ENCODE measurements at places on chromosomes 1 and 21.

DNA sequence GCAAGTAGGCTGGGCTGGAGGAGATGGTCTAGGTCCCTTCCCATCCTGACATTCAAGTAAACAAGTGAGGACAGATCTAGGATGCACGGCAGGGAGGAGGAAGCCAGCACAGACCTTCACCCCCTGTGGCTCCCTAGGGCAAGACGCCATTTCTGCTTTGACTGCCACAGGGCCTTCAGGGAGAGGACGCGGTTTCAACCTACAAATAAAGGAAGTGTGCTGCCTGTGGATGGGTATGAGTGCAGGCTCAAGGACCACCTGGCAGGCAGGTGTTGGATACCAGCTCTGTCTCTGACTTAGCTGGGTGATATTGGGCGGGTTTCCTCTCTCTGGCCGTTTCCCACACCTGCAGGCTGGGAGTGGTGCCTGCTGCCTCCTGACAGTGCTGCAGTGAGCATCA is 16.2 kb downstream of the SLC2A1 start:
- H3K27ac ChIP-seq = no peak overlapping the region
- no peaks in the 10 kb centered on the region for H3K27me3 ChIP-seq
- H3K4me3 ChIP-seq = no peak overlapping the region
- no peak for DNase-seq
- H3K36me3 ChIP-seq = peaks cover 94% of the 10 kb centered on the region

DNA sequence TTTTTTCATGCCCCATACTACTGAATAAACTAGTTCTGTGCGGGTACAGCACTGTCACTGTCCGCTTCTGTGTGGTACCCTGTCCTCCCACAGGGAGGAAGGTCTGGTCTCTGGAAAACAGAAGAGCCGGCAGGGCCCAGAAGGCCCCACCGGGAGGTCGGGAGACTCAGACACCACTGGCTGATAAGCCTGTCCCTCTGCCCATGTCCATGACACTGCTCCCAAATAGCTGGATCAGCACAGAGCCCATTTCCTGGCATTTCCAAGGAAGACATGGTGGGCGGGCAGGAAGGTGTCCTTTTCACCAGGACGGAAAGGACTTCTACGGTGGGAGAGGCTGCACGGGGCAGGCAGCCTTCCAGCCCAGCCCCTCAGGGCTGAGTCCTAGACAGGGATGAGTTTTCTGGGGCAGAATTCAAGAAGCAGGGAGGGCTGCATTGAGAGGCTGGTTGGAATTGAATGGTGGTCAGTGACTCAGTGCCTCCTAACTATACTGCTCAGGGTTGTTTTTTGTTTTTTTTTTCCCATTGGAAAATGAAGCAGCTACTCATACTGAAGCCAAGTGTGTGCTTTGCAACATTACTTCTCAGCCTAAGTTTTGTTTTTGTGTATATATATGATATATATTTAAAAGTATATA is 7.1 kb downstream of the PSRC1 start:
- peaks cover 28% of the 10 kb centered on the region for H3K36me3 ChIP-seq
- H3K4me3 ChIP-seq = no peak overlapping the region
- no peak for DNase-seq
- H3K27ac ChIP-seq = no peak overlapping the region
- H3K27me3 ChIP-seq = no peaks in the 10 kb centered on the region
- no peaks in the 10 kb centered on the region for H3K4me1 ChIP-seq

DNA sequence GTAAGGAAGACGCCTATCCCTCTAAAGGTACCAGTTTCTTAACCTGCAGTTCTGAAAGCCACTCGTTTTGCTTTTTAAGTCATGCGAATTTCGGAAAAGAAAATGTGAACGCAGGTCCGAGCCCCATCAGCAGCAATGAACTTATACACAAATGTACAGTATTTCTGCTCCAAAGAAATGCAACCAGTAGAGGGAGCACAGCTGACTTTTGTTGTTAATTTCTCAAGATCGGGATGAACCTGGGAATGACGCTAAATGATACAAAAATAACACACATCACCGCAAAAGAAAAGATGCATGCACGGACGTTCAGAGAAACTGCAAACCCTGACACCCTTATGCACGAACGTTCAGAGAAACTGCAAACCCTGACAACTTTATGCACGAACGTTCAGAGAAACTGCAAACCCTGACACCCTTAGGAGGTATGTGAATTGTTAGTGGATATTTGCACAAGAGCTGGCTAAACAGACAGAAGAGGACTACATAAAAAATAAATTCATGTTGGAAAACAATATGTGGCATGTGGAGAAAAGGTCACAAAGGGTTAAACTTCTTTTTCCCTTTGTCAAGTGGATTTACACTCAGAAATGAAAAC is 3.5 kb upstream of the TIAM1 start:
- no peaks in the 10 kb centered on the region for H3K27me3 ChIP-seq
- no peaks in the 10 kb centered on the region for H3K36me3 ChIP-seq
- no peak overlapping the region for H3K27ac ChIP-seq
- DNase-seq = no peak

DNA sequence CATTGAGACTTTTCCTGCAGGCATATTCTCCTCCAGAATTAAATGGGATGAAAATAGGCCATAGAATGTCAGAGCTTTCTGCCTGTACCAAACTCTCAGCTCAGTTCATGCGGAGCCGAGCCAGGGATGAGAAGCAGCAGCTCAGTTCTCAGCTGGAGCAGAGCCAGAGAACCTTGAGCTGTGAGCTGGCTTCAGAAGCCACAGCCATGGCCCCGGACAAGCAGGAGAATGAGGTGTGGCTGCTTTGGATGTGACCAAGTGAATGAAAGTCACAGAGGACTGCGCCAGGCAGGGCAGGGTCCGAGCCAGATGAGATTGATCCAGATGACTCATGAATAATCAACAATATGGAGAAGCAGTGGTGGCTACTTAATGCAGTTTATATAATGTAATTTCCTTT is 633.8 kb downstream of the NCAM2 start:
- no peaks in the 10 kb centered on the region for H3K4me1 ChIP-seq
- no peak overlapping the region for H3K27ac ChIP-seq
- DNase-seq = no peak
- H3K27me3 ChIP-seq = no peaks in the 10 kb centered on the region
- H3K4me3 ChIP-seq = no peak overlapping the region
- H3K36me3 ChIP-seq = no peaks in the 10 kb centered on the region

DNA sequence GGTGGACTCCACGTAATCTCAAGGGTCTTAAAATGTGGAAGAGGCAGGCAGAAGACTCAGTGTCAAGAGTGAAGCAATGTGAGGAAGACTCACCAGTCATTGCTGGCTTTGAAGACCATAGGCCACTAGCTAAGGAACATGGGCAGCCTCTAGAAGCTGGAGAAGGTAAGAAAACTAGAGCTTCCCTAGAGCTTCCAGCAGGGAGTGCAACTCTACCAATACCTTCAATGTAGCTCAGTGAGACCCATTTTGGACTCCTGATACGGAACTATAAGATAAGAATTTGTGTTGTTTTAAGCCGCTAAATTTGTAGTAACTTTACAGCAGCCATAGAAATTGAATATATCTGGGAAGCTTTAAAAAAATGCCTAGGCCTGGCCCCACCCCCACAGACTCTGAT is 18.9 kb downstream of the METTL13 start:
- no peaks in the 10 kb centered on the region for H3K4me1 ChIP-seq
- no peak overlapping the region for H3K4me3 ChIP-seq
- peaks cover 38% of the 10 kb centered on the region for H3K36me3 ChIP-seq

GRCh38 chr1:198295225-198295624 is 138.4 kb downstream of the NEK7 start:
- no peaks in the 10 kb centered on the region for H3K4me1 ChIP-seq
- no peak overlapping the region for H3K4me3 ChIP-seq
- H3K36me3 ChIP-seq = peaks cover 53% of the 10 kb centered on the region
- no peak for DNase-seq

DNA sequence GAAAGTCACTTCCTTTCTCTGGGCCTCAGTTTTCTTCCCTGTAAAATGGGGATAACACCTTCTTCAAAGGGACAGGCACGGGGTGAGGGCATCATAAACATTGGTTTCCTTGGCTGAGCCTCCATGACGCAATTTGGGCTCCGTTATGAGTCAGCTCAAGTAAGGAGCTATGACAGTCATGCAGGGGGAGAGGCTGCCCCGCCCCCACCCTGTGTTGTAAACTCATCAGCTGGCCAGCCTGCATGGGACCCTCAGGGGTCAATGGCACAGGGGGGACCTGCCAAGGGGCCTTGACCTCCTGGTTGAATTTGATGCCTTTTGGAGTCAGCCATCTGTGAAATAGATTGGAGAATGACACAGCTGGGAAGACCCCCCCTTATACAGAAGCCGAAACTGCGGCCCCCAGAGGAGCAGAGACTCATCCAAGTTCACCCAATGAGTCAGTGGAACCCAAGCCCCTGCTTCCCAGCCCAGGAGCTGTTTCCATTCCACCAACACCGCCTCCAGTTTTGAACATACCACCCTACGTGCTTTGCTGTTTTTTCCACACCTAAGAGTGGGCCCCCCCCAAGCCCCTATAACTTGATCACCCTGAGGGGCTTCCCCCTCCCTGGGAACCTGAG is 36.8 kb upstream of the RUNX3 start:
- H3K36me3 ChIP-seq = no peaks in the 10 kb centered on the region
- peaks cover 24% of the 10 kb centered on the region for H3K4me1 ChIP-seq
- no peaks in the 10 kb centered on the region for H3K27me3 ChIP-seq
- H3K27ac ChIP-seq = no peak overlapping the region
- no peak for DNase-seq
- H3K4me3 ChIP-seq = no peak overlapping the region

DNA sequence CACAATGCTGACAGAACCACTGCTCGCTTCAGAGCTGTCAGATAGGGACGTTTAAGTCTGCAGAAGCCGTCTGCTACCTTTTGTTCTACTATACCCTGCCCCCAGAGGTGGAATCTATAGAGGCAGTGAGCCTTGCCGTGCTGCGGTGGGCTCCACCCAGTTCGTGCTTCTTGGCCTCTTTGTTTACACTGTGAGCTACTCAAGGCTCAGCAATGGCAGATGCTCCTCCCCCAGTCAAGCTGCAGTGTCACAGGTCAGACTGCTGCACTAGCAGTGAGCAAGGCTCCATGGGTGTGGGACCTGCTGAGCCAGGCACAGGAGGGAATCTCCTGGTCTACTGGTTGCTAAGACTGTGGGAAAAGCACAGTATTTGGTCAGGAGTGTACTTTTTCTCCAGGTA is 47.1 kb downstream of the LEPR start:
- DNase-seq = no peak
- no peaks in the 10 kb centered on the region for H3K4me1 ChIP-seq
- H3K27ac ChIP-seq = no peak overlapping the region
- H3K27me3 ChIP-seq = no peaks in the 10 kb centered on the region
- H3K36me3 ChIP-seq = no peaks in the 10 kb centered on the region

GRCh38 chr1:214380396-214380795 is 99.4 kb downstream of the SMYD2 start:
- H3K36me3 ChIP-seq = peaks cover 14% of the 10 kb centered on the region
- no peak overlapping the region for H3K27ac ChIP-seq
- no peak for DNase-seq

GRCh38 chr1:229557913-229558414 is 543 bp downstream of the ABCB10 start:
- peak; percentile 45 for DNase-seq
- peak overlapping the region; percentile 73 for H3K27ac ChIP-seq
- H3K36me3 ChIP-seq = peaks cover 4% of the 10 kb centered on the region
- H3K4me1 ChIP-seq = peaks cover 44% of the 10 kb centered on the region

GRCh38 chr1:25844536-25845337 is 14.5 kb downstream of the AUNIP start:
- 0 out of 2 replicates have a peak, but pooled peaks cover under 1% of the 10 kb centered on the region for H3K36me3 ChIP-seq
- H3K4me3 ChIP-seq = no peak overlapping the region
- H3K27me3 ChIP-seq = no peaks in the 10 kb centered on the region
- H3K4me1 ChIP-seq = no peaks in the 10 kb centered on the region
- no peak for DNase-seq

GRCh38 chr1:245322673-245323072 is 167.9 kb downstream of the KIF26B start:
- no peaks in the 10 kb centered on the region for H3K4me1 ChIP-seq
- H3K27me3 ChIP-seq = no peaks in the 10 kb centered on the region
- H3K4me3 ChIP-seq = no peak overlapping the region
- H3K27ac ChIP-seq = no peak overlapping the region
- no peaks in the 10 kb centered on the region for H3K36me3 ChIP-seq

- peaks cover 44% of the 10 kb centered on the region for H3K4me1 ChIP-seq
- H3K4me3 ChIP-seq = peak overlapping the region; percentile 89
- peaks cover 12% of the 10 kb centered on the region for H3K36me3 ChIP-seq
- DNase-seq = no peak
- no peaks in the 10 kb centered on the region for H3K27me3 ChIP-seq
Measured at GRCh38 chr1:224329484-224329841, 509 bp downstream of the NVL start.

- H3K27me3 ChIP-seq = no peaks in the 10 kb centered on the region
- H3K27ac ChIP-seq = no peak overlapping the region
- peak; percentile 11 for DNase-seq
- H3K36me3 ChIP-seq = no peaks in the 10 kb centered on the region
Measured at GRCh38 chr1:8604041-8604945, 213.1 kb downstream of the RERE start.

DNA sequence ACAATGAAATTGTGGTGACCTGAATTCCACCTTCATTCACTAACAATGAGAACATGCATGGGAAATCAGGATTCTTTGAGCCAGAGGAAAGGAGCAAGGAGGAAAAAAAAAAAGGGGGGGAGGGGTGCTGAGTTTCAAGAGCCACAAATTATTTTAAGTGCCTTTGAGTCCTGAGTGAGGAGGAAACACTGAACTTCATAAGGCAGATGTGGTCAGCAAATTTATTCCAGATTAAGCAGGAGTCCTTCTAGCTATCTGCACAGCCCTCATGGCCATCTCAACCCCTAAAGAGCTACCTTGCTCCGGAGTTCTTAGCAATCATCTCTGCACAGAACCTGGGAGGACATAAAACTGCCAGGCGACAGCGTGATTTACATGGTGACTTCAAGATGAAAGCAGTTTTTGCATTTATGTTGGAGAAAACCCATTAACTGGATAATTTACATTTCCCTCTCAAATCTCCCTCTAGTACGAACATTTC is 21.7 kb downstream of the ASTN1 start:
- no peak overlapping the region for H3K4me3 ChIP-seq
- no peak for DNase-seq
- no peaks in the 10 kb centered on the region for H3K36me3 ChIP-seq
- H3K27me3 ChIP-seq = no peaks in the 10 kb centered on the region
- no peaks in the 10 kb centered on the region for H3K4me1 ChIP-seq

DNA sequence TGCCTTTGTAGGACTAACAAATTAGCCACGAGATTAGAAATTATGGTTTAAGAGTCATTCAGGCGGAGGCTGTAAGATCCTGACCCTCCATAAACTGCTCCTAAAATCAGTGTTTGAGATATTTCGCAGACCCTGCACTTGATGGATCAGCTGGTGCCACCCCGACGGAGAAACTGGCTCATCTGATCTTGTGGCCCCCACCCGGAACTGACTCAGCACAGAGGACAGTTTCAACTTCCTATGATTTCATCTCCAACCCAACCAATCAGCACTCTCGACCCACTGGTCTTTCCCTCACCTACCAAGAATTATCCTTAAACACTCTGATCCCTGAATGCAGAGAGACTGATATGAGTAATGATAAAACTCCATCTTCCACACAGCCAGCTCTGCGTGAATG is 3.7 kb upstream of the JAM2 start:
- no peaks in the 10 kb centered on the region for H3K4me1 ChIP-seq
- no peak for DNase-seq
- no peaks in the 10 kb centered on the region for H3K36me3 ChIP-seq
- H3K4me3 ChIP-seq = no peak overlapping the region

GRCh38 chr1:159077120-159077961 is 775 bp upstream of the AIM2 start:
- peak; percentile 37 for DNase-seq
- H3K27me3 ChIP-seq = peaks cover 52% of the 10 kb centered on the region
- no peaks in the 10 kb centered on the region for H3K4me1 ChIP-seq

All from DND-41 (cell line).